ENCODE measurements at places on chromosomes 7 and 10.

DNA sequence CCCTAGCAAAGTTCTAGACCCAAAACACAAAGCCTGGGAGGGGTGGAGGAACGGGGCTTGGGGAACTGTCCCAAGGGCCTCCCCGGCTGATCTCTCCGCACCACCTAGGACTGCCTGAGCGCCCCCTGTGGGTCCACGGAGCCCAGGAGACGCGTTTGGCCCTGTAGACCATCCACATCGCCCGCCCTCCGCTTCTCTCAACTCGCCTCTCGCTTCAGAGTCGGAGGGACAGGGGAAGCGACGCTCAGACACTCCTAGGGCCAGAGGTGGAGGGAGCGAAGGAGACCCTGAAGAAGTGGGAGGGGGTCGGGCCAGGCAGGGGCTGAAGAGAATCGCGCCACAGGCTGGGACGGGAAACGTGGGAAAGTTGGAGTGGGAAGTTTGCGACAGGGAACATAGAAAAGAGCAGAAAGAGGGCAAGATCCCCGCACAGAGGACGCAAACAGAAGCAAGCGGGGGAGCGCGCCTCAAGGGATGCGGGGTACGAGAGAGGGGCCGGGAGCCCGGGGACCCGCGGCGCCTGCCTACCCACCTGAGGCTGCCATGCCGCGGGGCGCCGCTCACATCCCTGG, 378 bp downstream of the PIK3AP1 start:
- DNase-seq, result no peak

- DNase-seq, result no peak
Measured at GRCh38 chr10:69358148-69358795, 58.4 kb downstream of the TACR2 start.

DNA sequence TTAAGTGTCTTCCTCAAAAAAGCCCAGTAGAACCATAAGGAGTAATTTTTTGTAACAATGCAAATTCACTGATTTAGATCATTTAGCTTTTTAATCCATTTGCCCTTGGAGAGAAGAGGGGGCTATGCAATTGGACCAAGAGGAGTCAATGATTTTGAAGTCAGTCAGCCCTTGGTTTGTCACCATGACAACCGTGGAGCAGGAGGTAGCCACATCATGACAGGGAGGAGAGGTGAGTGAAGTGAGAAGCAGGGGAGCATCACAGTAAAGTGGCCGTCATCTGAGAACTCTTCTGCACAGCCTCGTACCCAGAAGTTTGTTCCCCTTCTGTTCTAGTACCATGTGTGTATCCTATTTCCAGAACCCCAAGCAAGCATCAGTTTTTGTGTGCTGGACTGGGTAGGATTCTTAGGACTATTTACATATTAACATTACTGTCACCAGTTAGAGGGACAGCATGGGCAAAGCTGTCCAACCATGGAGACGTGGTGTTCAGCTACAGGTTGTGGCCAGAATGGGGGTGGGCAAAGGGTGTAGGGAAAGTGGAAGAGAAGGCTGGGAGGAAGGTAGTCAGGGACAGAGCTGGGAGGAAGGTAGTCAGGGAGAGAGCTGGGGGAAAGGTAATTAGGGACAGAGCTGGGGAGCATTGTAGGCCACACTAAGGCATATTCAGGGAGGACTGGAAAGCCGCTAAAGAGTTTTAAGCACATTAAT, 13.1 kb downstream of the UBE3C start:
- DNase-seq, result no peak

- no peak for DNase-seq
Measured at GRCh38 chr10:12655940-12656339, 306.6 kb downstream of the CAMK1D start.

- DNase-seq, result no peak
Measured at GRCh38 chr7:76076995-76077394, 29.1 kb downstream of the MDH2 start.

GRCh38 chr10:132915411-132915810, 27.0 kb downstream of the CFAP46 start:
- no peak for DNase-seq
